ENCODE measurements at places on chromosomes 1 and 21.

DNA sequence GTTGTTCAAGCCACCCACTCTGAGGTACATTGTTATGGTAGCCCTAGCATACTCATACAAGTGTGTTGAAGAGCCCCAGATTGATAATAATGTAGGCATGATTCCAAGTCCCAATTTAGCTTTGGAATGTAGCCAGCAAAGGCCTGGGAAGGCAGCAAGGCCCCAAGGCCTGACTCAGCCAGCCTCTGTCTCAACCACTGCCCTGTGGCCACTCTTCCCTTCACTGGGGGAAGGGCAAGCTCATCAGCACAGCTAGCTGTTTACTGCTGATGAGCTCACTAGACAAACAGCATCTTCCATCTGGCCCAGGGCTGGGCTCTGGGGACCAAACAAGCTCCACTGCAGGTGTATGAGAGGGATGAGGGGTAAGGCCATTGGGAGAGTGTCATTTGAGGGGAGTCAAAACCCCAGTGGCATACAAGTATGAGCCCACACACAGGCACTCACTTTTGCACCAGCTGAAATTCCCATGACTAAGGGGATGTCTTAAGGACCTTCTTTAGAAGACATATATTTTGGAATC, 2.2 kb upstream of the IRF6 start:
- DNase-seq: no peak

- DNase-seq: no peak
These were observed 34.4 kb downstream of the ADAMTS1 start for GRCh38 chr21:26810676-26811415.

- DNase-seq: no peak
These were observed 15.3 kb downstream of the CD55 start for GRCh38 chr1:207336559-207337467.

DNA sequence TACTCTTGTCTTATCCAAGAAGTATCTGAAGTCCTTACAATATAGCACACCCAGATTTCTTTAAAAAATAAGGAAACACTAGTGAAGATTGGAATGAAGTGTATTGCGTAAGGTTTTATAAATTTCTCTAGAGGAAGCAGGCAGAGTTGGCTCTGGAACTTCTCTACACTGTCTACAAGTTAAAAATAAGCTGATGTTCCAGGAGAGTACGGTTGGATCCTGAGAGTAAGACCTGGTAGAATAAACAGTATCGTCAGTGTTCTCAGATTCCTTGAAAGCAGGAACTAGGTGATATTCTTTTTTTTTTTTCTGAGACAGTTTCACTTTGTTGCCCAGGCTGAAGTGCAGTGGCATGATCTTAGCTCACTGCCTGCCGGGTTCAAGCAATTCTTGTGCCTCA, 107.9 kb downstream of the USP25 start:
- no peak for DNase-seq

DNA sequence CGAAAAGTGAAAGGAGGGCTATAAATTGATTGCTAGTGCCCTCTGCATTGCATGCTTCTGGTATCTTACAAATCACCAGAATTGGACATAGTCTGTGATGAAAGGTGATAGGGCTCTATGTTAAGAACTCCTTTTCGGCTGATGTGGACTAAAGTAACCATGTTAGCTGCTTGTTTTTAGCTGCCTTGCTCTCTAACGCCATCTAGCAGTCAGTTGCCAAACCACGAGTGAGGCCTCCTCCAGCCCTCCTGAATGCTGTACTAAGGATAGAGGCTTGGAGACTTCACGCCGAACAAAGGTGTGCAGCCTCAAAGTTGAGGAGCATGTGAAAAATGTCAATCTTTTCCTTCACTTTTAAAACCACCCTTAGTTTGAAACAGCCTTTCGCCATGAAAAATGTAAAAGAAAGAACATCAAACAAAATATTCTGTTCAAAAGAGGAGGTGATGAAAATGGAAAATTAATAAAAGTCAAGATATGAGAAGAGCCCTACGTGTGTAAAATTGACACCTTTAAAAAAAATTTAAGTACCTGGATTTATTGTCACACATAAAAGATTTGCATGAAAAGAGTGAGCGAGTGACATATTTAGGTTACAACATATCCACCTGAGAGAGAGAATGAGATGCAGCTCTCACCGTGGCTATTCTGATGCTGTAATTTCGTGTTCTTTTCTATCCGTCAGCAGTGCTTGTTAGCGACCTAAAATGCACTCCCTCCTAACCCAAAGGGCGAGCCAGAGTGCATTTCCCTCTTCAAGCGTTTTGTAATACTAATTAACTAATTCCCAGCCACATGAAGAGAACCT, 8.1 kb downstream of the LRRC53 start:
- peak; percentile 3 for DNase-seq

- no peak for DNase-seq
These were observed 45.7 kb downstream of the PCNT start for GRCh38 chr21:46369520-46370235.

GRCh38 chr1:110638058-110638457, 31.9 kb upstream of the KCNA2 start:
- DNase-seq: no peak

GRCh38 chr1:234839663-234840062, 229.7 kb upstream of the IRF2BP2 start:
- no peak for DNase-seq
